ENCODE measurements at places on chromosomes 2 and 18.

GRCh38 chr18:27762054-27762453, 414.9 kb downstream of the CDH2 start:
- DNase-seq: no peak

- DNase-seq: no peak
Observed at GRCh38 chr18:48938827-48939204, 11.9 kb downstream of the SMAD7 start.

- peak; percentile 80 for DNase-seq
Observed at GRCh38 chr2:234335661-234336228, 161.1 kb downstream of the ARL4C start.

- no peak for DNase-seq
Observed at GRCh38 chr2:212843409-212844199, 305.0 kb upstream of the ERBB4 start.

DNA sequence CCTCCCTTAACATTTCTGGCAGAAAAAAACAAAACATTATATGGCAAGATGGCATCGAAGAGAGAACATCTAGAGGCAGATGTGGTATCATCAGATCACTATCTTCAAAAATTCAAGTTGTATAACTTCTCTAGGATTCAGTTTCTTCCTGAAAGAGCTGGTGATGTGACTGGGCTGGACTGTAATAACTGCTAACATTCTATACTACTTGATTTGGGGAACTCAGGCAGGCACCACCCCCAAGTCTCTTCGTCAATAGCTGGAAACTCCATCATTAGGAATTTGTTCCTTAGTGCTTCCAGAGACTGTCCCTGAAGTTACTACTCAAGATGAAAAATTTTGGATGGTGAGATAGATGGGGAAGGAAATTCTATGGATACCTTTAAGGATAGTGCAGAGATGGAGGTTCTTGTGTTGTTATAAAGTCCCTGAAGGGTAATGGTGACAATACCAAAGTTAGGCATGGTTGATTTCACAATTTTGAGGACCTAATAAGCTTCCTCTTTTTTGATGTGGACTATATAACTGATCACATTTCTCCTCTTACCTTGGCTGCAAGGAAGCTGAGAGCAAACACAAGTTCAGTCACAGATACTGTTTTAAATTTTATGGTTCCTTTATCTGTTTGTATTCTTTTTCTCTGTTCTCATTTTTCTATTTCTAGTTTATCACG, 59.1 kb upstream of the PGAP1 start:
- DNase-seq: no peak

GRCh38 chr18:23231340-23232021, 96.2 kb downstream of the CABLES1 start:
- DNase-seq: peak; percentile 75

GRCh38 chr2:81996332-81996731, 1691.8 kb upstream of the LRRTM1 start:
- no peak for DNase-seq

DNA sequence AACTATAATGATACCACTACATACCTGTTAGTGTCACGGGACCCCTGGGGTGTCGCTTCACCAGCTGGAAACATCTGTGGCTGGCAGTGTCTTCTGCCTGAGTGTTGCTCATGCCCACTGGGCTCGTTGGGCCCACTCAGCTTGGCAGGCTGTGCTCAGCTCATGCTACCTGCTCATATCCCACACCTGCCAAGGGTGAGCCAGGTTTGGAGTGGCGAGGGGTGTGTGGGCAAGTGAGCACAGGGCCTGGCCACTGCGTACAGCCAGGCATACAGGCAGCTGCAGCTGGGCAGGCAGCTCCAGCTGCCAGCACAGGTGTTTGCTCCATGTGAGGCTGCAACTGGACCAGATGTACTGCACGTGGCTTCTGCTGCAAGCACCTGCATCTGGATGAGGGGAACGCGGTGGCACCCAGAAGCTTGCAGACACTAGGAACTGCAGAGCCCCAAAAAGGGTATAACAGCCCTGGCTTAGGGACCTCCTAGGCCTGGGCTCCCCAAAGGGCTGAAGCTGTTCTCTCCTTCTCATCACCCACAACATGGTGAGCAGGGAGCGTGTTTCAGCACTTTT, 70.1 kb downstream of the SUCLG1 start:
- DNase-seq: no peak
